ENCODE measurements at places on chromosomes 16 and 17.

- no peak for DNase-seq
- peaks cover 46% of the 10 kb centered on the region for H3K36me3 ChIP-seq
- H3K27me3 ChIP-seq = peaks cover 3% of the 10 kb centered on the region
- peak overlapping the region; percentile 37 for H3K4me3 ChIP-seq
- H3K27ac ChIP-seq = no peak overlapping the region
- no peaks in the 10 kb centered on the region for H3K4me1 ChIP-seq
Measured at GRCh38 chr17:44353672-44354331, 8.7 kb downstream of the GRN start.

- no peaks in the 10 kb centered on the region for H3K27me3 ChIP-seq
- peaks cover 58% of the 10 kb centered on the region for H3K4me1 ChIP-seq
- no peak overlapping the region for H3K4me3 ChIP-seq
- no peak overlapping the region for H3K27ac ChIP-seq
- DNase-seq = no peak
Measured at GRCh38 chr16:85582229-85582991, 30.7 kb upstream of the GSE1 start.

- DNase-seq = no peak
- H3K27me3 ChIP-seq = no peaks in the 10 kb centered on the region
- H3K4me1 ChIP-seq = no peaks in the 10 kb centered on the region
- H3K27ac ChIP-seq = no peak overlapping the region
Measured at GRCh38 chr16:5438591-5438990, 341.0 kb upstream of the EEF2KMT start.

DNA sequence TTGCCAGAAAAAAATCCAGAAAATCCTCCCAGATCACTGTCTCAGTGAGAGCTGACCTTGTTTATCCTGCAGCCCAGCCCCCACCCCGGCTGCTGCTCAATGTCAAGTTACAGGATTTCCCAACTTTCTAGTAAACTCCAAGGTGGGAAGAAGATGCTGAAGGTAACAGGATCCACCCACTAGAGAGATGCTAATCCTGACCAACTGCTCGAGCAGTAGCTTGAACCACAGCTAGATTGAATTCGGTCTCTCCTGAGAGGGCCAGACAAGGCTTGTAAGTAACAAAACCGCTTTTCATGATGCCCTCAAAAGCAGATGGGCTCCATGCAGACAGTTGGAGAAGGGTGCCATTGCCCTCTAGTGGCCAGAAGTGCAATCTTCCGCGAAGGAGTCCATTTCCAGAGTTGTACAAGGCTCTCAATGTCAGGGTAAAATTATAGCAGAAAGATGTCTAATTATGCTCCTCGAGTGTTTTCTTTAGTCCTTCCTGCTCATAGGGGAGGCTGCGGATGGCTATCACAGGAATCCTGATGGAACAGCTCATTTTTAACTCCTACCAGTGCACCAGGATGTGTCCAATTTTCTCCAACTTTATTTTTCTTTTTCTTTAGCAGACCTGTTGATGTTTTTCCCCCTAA, 3.9 kb downstream of the CDH11 start:
- H3K4me1 ChIP-seq = peaks cover 50% of the 10 kb centered on the region
- no peaks in the 10 kb centered on the region for H3K27me3 ChIP-seq
- H3K36me3 ChIP-seq = no peaks in the 10 kb centered on the region
- no peak overlapping the region for H3K4me3 ChIP-seq

DNA sequence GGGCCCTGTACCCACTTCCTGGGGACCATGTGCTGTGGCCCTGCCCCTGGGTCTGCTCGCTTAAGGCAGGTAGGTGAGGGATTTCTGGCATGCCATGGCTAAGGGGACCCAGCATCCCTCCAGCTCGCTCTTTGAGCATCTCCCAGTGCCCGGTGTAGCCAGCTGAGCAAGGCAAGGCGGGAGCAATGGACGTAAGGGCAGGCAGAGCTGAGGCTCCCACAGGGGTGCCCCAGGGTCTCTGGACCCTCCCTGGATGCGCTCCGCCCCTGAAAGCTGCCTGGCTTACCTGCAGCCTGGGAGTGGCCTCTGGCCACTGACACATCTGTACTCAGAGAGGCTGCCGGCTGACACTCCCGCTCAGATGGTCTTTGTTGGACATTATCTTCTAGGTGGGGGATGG, 189.9 kb downstream of the IRF8 start:
- H3K27me3 ChIP-seq = peaks cover 42% of the 10 kb centered on the region
- no peak overlapping the region for H3K27ac ChIP-seq
- H3K4me3 ChIP-seq = no peak overlapping the region

DNA sequence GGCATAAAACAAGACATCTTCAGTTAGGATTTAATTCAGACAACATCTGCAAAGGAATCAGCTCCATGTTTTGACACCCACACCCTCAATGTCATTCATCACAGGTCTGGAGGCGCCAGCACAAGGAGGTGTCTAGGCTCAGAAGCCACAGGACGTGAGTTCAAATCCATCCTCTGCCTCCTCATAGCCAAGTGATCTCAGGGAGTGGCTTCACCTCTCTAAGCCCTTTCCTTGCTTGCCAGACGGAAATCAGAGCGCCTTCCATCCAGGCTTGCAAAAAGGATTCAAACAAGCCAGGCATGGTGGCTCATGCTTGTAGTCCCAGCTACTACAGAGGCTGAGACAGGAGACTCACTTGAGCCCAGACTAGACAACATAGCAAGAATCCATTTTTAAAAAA, 84.6 kb downstream of the GSG1L start:
- H3K4me1 ChIP-seq = peaks cover 5% of the 10 kb centered on the region
- H3K4me3 ChIP-seq = no peak overlapping the region
- H3K27me3 ChIP-seq = no peaks in the 10 kb centered on the region
- DNase-seq = no peak

DNA sequence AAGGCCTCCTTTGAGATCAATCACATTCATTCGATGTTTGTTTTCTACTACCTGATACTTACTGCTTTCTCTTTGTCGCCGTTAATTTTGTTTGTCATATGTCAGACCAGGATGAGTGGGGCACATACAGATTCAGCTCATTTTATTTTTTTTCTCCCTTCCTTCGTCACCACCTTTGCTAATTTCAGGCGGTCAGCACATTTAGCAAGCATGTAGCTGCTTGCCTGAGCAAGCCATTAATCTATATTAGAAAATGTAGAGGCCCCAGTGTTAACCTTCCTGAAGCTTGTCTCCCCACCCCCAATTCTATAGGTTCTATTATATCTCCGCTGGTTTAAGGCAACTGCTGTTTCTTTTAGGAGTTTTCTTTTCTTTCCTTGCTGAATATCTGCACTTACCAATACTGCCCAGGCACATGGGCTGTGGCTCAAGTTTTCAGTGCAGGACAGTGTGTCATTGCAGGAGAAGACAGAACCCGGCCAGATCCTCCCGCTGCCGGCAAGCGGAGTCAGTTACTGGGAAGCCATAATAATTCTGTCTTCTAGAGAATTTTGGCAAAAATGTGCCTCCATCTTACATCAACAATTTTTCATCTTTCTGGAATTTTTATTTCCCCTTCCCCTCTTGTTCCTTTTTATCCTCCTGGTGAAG, 714.3 kb downstream of the WWOX start:
- no peak overlapping the region for H3K4me3 ChIP-seq
- no peaks in the 10 kb centered on the region for H3K27me3 ChIP-seq
- H3K36me3 ChIP-seq = no peaks in the 10 kb centered on the region
- peaks cover 29% of the 10 kb centered on the region for H3K4me1 ChIP-seq

Data from tibial artery (tissue), 4 donors.